ENCODE measurements at places on chromosomes 6 and 20. TPM values are rescaled to one million over a fixed set of nuclear protein-coding genes. Genes with fewer than 3 reads are reported as not detected.

GRCh38 chr20:63238514-63239125 lies 2.9 kb downstream of the BIRC7 start:
- peak; percentile 24 for DNase-seq

Gene ENPP4
- 1.5 TPM for total RNA-seq

DNA sequence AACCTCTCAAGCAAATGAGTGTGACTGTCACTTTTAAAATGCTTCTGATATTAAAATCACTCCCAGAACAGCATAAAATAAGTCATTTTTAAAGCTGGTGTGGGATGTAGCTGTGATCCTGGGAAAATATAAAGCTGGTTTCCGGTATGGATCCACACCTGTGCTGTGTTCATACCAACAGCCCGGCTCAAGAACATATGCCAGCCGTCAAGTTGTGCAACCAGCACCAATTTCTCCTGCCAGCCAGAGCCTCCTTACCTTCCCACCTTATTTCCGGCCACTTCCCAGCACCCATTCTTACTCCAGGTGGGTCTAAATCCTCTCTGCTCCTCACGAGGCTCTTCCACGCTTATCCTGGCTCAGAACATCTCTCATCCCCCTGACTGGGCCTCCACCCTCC lies 50.9 kb upstream of the RPS6KA2 start:
- no peak for DNase-seq

Gene TMC2
- total RNA-seq: not detected

- no peak for DNase-seq
These were observed 347.7 kb downstream of the PRKN start for GRCh38 chr6:162379757-162380409.

DNA sequence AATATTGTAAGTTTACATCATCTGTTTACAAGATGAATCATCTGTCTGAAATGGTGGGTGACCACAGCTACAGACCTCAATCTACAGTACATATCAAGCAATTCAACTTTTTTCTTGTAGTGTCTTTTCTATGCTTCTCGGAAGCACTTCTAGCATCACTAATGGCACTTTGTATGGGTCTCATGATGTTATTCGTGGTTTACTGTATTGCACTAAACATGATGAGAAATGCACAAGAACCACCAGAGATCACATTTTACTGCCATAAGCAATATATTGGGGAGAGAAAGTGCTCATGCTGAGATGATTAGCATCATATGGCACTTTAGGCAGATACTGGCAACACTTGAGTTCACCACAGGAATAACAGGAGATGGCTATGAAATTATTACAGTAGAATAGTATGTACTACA lies 15.4 kb upstream of the BTBD3 start:
- DNase-seq: peak; percentile 61

DNA sequence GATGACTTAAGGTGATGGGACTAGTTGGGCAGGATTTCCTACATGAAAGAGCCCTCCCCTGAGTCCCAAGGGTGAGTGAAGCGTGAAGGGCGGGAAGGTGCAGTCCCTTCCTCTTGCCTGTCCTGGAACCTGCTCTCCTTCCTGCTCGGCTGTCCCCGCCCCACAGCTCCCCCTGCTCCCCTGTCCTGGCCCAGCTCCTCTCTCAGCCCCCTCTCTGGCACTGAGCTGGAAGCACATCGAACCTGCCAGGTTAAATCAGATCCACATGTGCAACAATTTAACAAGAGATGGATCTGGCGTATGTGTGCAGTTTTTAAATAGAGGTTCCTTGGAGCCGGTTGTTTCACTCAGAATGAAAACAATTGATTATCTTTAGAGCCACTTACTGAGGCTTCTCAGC lies 95.0 kb downstream of the LRFN2 start:
- DNase-seq: no peak

Gene MAPK13
- total RNA-seq: not detected

DNA sequence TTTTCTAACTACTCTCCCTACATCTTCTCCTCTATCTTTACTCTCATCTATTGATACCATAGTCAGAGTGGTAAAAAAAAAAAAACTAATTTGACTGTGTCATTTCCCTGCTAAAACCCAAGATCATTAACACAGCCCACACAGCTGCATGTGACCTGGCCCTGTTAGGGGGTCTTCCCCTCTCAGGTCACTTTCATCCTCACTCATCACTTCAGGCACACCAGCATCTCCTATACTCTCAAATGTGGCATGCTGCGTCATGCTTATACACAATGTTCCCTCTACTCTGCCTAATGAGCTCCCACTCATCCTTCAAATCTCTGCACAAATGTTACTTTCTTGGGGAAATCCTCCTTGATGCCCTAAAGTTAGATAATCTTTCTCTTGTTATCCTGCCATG lies 86.8 kb downstream of the CDK19 start:
- no peak for DNase-seq

Gene TRIM31
- total RNA-seq: 0.12 TPM

Data from H4 (cell line).